ENCODE measurements at places on chromosomes 3 and 15.

DNA sequence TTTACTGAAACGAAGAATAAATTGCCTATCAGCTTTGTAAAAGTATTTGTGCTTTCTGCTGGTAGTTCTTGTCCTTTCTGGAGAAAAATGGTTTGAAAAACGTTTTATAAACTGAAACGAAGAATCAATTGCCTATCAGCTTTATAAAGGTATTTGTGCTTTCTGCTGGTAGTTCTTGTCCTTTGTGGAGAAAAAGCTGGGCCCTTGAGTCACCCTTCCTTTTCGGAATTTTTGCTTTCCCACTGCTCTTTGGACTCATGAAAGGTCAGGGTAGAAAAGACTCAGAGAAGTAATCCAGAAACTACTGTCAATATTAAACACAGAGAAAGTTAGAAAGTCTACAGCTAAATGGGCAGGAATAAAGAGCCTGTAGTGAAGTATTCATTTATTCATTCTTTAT is 72.8 kb downstream of the EOMES start:
- DNase-seq: no peak

DNA sequence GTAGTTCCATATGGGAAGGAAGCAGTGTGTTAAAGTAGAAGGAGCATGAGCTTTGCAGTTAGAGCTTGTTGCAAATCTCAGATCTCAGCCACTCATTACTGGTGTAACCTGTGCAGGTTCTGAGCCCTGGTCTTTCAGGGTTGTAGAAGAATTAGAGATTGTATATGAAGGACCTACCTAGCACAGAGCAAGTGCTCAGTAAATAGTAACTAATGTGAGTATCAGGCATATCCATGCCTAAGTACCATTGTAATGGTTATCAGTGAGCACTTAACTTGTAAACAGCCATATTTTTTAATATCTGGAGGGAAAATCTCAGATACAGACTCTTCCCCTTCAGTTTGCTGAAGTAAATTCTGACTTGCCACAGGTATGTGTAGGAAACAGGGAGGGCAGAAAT is 59.3 kb downstream of the MAP6D1 start:
- no peak for DNase-seq

GRCh38 chr15:67832897-67833709 is 6.7 kb downstream of the RNU6-1 start:
- DNase-seq: no peak

DNA sequence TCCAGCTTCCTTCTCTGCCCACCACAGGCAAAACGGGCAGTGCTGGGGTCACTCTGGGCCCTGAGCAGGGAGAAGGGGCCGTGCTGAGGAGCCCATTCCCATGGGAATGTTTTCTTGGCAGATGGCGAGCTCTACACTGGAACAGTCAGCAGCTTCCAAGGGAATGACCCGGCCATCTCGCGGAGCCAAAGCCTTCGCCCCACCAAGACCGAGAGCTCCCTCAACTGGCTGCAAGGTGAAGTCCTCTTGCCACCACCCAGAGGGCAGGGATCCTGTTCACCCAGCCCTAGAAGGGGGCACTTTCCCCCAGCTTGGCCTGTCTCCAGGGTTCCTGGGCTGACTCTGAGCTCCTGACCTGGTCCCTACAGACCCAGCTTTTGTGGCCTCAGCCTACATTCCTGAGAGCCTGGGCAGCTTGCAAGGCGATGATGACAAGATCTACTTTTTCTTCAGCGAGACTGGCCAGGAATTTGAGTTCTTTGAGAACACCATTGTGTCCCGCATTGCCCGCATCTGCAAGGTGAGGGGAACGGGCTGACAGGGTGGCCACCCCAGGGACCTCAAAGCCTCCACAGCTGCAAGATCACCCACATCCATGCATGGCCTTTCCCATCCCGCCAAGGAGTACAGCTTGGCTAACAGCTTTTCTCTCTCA is 12.4 kb downstream of the CIB1 start:
- DNase-seq: peak; percentile 80

GRCh38 chr15:90402767-90403166 is 14.7 kb downstream of the IQGAP1 start:
- DNase-seq: no peak

GRCh38 chr3:192082730-192083660 is 622.0 kb downstream of the PYDC2 start:
- DNase-seq: no peak

GRCh38 chr3:61682671-61683548 is 121.5 kb downstream of the PTPRG start:
- peak; percentile 82 for DNase-seq

DNA sequence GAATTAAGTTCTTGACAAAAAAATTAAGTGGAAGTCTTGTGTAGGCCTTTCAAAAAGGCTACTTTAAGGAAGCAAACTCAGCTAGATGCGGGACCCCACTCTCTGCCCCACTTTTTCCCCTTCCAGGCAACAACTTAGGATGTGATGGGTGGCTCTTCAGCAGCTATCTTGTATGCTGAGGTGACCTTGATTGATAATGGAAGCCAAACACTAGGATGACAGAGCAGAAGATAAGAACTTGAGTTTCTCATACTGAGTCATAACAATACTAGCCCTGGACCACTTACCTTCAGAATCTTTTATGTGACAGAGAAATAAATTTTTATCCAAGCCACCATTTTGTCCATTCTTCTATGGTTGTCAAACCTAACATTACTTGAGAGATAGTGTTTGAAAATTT is 16.1 kb downstream of the PDCD10 start:
- no peak for DNase-seq

GRCh38 chr3:196792771-196793170 is 53.1 kb downstream of the PAK2 start:
- no peak for DNase-seq

DNA sequence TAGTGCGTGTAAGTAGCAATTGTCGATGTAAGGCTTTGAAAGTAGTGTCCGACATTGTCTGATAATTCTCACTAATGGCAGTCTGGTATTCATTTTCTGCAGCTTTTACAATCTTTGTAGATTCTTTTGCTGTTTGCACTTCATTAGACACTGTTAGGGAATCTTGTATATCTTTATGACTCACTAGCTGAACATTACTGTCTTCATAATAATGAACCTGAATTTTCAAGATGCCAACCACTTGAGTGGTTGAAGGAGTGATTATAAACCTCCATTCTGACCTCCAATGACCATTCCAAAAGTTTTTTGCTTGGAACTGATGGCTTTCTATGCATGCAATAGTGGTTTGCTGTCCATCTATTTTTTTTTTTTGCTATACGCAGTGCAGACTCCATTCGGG is 76.4 kb upstream of the MFGE8 start:
- peak; percentile 96 for DNase-seq

DNA sequence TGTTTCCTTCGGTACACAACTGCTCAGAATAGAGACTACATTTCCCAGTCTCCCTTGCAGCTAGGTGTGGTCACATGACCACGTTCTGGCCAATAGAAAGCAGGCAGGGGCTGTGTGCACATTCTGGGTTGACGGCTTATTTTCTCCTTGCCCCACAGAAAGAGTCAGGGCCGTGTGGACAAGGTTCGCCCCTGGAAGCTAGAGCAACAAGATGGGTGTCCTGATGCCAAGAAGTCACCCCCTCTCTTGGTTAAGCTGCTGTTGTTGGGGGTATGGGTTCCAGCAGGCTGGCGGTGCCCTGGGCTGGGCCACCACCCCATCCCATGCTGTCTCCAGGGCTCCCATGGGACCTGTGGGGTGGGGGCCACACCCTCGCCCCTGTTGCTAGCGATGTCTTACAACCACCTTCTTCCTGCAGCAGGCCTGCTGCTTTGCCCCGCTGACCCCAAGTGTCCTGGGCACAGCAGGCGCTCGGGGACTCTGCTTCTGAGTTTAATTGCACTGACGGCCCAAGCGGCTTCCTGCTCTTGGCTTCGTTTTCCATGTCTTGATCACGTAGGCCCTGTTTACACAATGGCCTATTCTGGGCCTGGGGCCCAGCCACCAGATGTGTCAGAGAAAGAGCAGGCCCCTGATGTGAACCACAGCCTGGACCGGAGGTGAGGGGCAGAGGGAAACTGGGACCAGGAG is 24.9 kb downstream of the ABTB1 start:
- peak; percentile 85 for DNase-seq

- no peak for DNase-seq
These were observed 38.3 kb downstream of the IFT57 start for GRCh38 chr3:108183971-108184370.

DNA sequence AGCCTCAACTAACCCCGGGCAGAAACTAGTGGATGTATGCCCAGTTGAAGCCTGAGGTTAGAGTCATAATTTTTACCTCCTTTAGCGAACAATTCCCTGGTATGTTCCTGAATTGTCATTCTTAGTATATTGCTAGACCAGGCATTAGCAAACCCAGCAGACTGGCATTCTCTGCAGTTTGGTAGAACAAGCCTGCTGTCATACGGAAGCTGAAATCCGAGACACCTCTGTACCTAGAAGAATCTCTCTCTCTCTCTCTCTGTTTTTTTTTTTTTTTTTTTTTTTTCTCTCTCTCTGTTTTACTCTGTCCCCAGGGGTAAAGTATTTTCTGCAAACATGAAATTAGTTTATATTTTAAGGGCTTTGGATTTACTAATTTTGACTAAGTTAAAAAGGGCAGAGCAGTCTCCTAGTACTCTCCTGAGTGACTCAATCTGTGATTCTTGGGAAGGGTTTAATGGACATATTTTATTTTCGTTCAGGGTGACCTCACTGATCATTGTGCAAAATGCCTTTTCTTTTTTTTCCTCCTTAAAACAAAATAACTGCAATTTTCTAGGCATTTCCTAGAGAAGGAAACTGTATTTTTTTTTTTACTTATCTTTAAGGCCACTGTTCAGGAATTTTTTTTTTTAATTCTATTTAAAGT is 133.6 kb upstream of the ICE2 start:
- no peak for DNase-seq

DNA sequence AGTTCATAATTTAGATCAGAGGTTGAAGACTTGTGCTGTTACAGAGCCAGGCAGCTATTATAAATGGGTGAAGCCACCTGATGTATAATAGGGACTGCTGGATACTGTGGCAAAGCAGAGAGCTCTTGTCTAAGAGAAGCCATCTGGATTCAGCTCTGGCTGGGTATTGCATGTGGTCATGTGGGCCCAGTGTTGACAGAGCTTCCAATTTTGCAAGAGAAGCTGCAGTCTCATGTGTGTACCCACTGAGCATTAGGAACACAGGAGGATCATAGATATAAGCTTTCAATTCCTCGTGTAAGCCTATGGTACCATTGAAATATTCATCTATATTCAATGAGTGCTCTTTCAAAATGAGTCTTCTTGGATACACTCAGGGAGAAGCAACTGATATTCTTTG is 303.9 kb upstream of the SLCO3A1 start:
- DNase-seq: no peak

Data from fibroblast of skin of right biceps (primary cell).